ENCODE measurements at places on chromosomes 1 and 21. TPM values are rescaled to one million over a fixed set of nuclear protein-coding genes. Genes with fewer than 3 reads are reported as not detected.

SERINC2 gene
- polyA plus RNA-seq: 41.4 TPM

DNA sequence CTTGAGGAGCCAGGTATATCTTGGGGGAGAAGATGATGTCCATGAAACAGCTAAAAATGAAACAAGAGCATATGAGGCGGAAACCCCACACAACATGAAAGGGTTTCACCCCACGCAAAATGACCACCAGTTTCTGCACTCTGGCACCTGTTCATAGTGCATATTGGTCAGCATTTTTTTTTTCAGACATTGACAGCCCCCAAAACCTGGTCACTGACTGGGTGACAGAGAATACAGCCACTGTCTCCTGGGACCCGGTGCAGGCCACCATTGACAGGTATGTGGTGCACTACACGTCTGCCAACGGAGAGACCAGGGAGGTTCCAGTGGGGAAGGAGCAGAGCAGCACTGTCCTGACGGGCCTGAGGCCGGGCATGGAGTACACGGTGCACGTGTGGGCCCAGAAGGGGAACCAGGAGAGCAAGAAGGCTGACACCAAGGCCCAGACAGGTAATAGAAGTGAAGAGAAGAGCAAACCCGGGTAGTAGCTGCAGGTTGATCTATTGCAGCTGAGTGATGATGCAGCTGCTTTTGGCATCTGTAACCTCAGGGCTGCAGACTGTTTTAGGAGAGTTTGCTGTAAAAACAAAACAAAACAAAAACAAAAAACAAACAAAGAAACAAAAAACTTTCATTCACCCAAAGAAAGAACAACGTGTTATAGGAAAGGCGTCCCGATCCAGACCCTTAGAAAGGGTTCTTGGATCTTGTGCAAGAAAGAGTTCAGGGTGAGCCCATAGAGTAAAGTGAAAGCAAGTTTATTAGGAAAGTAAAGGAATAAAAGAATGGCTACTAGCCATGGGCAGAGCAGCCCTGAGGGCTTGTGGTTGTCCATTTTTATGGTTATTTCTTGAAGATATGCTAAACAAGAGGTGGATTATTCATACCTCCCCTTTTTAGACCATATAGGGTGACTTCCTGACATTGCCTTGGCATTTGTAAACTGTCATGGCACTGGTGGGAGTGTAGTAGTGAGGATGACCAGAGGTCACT, 51.0 kb downstream of the TNN start:
- no peak for DNase-seq

SPATA21 gene
- polyA plus RNA-seq: not detected

MGST3 gene
- polyA plus RNA-seq: 192 TPM

Data from right renal pelvis (tissue), 4 donors.